Fibroblast of the aortic adventitia (primary cell): ENCODE measurements at places on chromosomes 5 and 9.

GRCh38 chr9:2722715-2723114 is 5.4 kb downstream of the KCNV2 start:
- DNase-seq: peak; percentile 46

DNA sequence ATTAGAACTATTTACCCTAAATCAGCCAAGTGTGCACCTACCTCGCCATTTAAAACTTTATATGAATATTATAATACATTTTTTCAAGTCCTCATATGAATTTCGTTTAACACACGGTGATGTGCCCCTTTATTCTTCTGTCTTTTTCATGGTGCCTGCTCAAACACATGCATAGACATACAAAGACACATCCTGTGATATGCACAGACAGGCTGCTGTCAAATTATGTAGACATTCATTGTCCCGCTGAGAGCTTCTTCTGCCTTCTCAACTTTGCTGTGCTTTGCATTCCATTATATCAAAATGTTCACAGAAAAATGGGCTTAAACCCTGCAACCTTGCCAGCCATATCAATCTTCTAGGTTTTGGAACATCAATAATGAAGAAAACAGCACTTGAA is 193.8 kb downstream of the NTRK2 start:
- no peak for DNase-seq

- no peak for DNase-seq
Observed at GRCh38 chr5:158373608-158374395, 514.9 kb upstream of the CLINT1 start.

DNA sequence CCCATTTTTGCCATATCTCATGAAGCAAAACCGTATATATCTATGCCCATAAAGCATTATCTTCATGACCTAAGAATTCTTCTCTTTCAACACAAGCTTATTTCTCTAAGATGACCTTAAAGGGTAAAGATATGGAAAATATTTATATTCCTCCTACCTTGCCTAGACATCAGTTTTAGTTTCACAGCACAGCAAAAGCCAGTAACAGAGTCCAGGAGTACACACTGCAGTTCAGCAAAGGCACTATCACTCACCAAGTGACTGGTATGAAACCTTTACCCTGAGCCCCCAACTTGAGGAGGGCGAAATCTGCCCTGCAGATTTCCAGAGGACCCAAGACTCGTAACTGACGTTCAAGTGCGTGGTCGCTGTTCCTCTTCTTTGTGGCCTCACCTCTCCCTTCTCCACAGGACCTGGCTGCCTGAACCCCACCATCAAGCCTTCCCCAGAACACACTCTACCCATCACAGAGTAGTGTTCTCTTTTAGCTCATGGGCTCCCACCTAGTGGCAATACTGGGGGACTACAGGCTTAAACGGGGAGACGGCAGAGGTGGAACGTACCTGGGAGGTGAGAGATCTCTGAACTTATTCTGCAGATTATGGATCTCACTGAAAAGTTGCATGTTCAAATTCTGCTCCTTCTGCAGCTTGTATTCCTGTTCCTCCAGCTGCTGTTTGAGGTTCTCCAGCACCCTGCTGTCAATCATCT is 141.0 kb downstream of the CDK5RAP2 start:
- DNase-seq: no peak

DNA sequence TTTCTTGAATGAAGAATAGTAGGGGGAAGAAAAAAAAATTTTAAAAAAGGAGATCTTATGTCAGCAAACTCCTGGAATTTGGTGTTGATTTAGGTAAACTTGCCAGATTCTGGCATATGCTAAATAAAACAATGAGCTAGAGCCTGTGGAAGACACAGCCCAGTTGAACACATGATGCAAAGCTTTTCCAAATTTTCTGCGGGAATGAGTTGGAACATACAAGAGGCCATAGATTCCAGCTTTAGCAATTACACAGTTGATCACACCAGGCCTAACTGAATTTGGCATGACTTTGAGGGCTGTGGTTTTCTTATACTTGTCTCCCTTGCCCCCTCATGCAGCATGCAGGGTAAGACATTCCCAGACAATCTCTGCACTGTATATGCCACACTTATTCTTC is 297.0 kb downstream of the SH3GL2 start:
- no peak for DNase-seq
